ENCODE measurements at places on chromosomes 5 and 9. TPM values are rescaled to one million over a fixed set of nuclear protein-coding genes. Genes with fewer than 3 reads are reported as not detected.

DIMT1 gene
- 49.8 TPM for total RNA-seq

GFI1B gene
- total RNA-seq: 0.15 TPM

TMEM250 gene
- 49.9 TPM for total RNA-seq

TMEM252 gene
- total RNA-seq: not detected

PTPRD gene
- 0.13 TPM for total RNA-seq

RNF183 gene
- not detected for total RNA-seq

RGP1 gene
- total RNA-seq: 16.8 TPM

PCDHGA12 gene
- not detected for total RNA-seq

HBEGF gene
- 10.4 TPM for total RNA-seq

GPBP1 gene
- total RNA-seq: 40.1 TPM

RBM18 gene
- 13.0 TPM for total RNA-seq

NMUR2 gene
- 0.06 TPM for total RNA-seq

GRXCR2 gene
- not detected for total RNA-seq

LAMC3 gene
- 1.1 TPM for total RNA-seq

CFAP77 gene
- total RNA-seq: 0.13 TPM

CEL gene
- 0.38 TPM for total RNA-seq

SPIN1 gene
- total RNA-seq: 37.5 TPM

SLC34A3 gene
- 0.07 TPM for total RNA-seq

PLEKHG4B gene
- 0.56 TPM for total RNA-seq

PKN3 gene
- total RNA-seq: 18.9 TPM

DOCK2 gene
- total RNA-seq: 3.5 TPM

PIP5K1B gene
- total RNA-seq: not detected

LRRC26 gene
- 1.0 TPM for total RNA-seq

RLN1 gene
- not detected for total RNA-seq

TGFBR1 gene
- 35.3 TPM for total RNA-seq

PCDHGB6 gene
- total RNA-seq: 0.12 TPM

WDR31 gene
- total RNA-seq: 1.4 TPM

IPPK gene
- total RNA-seq: 14.0 TPM

FCN2 gene
- not detected for total RNA-seq

DOK3 gene
- 4.3 TPM for total RNA-seq

GABRA6 gene
- total RNA-seq: not detected

ZNF366 gene
- not detected for total RNA-seq
